ENCODE measurements at places on chromosomes 1 and 21. TPM values are rescaled to one million over a fixed set of nuclear protein-coding genes. Genes with fewer than 3 reads are reported as not detected.

RXFP4 gene
- polyA plus RNA-seq = 0.34 TPM

ALX3 gene
- not detected for polyA plus RNA-seq

ZSWIM5 gene
- 9.3 TPM for polyA plus RNA-seq

KIF2C gene
- 10.9 TPM for polyA plus RNA-seq

ELAPOR1 gene
- 66.0 TPM for polyA plus RNA-seq

EDN2 gene
- polyA plus RNA-seq = 0.51 TPM

SLC41A1 gene
- 8.2 TPM for polyA plus RNA-seq

PLA2G2C gene
- polyA plus RNA-seq = 0.06 TPM

MPL gene
- 0.21 TPM for polyA plus RNA-seq

CEPT1 gene
- polyA plus RNA-seq = 57.3 TPM

PPIE gene
- 73.0 TPM for polyA plus RNA-seq

HLX gene
- 15.9 TPM for polyA plus RNA-seq

DMBX1 gene
- polyA plus RNA-seq = not detected

LCE1D gene
- not detected for polyA plus RNA-seq

RAB25 gene
- 174 TPM for polyA plus RNA-seq

AP4B1 gene
- 39.6 TPM for polyA plus RNA-seq

PDZK1 gene
- polyA plus RNA-seq = 62.3 TPM

AXDND1 gene
- 0.36 TPM for polyA plus RNA-seq

AADACL4 gene
- polyA plus RNA-seq = not detected

ALG14 gene
- 9.0 TPM for polyA plus RNA-seq

L1TD1 gene
- 1.3 TPM for polyA plus RNA-seq

NUAK2 gene
- 8.5 TPM for polyA plus RNA-seq

IL22RA1 gene
- 100 TPM for polyA plus RNA-seq

COL6A2 gene
- 201 TPM for polyA plus RNA-seq

LRRN2 gene
- 5.9 TPM for polyA plus RNA-seq

BEST4 gene
- polyA plus RNA-seq = 6.1 TPM
